Caco-2 (cell line): ENCODE measurements at places on chromosomes 3 and 15. TPM values are rescaled to one million over a fixed set of nuclear protein-coding genes. Genes with fewer than 3 reads are reported as not detected.
A peak's percentile ranks its signal among the peaks of the same experiment; 100 is the strongest.

DNA sequence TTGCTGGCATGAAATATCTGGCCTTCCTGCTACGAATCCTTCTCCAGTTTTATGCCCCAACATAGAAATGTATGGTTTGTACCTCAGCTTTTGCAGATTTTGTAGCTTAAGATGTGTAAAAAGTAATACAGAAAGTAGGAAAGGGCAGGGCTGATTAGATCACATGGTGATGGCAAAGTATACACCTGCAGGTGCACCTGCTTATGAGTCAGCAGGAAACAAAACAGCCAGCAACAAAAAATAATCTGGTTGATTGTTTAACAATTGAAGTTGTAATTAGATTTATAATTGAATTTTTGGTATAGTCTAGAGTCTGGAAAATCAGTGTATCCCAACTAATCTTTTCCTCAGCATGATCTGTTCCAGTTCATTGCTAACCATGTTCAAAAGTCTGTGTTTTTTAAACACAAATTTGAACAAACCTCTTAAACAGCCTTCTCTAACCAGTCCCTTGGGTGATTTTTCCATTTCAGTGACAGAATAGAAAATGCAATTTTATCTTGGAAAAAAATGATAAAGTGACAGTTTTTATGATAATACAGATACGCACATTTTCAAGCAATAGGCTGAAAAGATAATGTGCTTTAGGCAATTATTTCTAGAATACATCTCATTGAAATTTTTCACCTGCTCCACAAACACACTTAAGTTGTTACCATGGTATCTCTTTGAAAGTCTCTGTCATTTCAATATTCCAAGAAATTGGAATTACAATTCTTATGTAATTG lies 477.4 kb downstream of the NAALADL2 start:
- no peak for DNase-seq

DNA sequence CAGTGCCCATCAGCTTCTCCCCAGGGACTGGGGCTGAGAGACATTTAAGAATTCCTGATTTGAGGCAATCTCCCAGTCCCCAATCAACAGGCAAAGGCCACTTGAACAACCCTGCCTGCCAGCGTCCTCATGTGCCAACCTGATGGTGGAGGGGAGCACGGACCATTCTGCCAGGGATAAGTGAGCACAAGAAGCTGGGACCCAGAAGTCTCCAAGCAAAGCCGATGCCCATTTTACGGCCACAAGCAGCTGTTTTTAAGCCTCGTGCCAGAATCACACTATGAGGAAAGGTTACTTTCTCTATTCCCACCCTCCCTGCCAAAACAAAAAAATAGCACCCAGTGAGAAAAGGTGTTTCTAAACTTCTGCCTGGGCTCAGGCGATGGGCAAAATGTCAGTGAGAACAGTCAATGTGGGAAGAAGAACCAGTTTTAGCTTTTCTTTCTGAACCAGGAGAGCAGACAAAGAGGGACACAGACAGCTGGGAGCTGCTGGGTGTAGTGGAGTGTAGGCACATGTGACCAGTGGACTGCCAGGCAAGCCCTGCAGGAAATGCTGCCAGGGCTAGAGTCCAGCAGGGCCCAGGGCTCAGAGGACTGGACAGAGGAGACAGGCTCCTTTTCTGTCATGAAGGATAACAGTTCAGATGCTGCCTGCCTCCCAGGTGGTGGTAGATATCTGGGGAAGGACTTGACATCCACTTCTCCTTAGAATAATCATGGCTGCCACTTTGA lies 57.7 kb downstream of the ATP2B2 start:
- no peak for DNase-seq

The VIPR1 gene
- 3.7 and 3.8 TPM in 2 replicates for total RNA-seq

GRCh38 chr3:13549623-13550422 lies 898 bp downstream of the FBLN2 start:
- no peak for DNase-seq

The OR4F6 gene
- not detected in 2 replicates for total RNA-seq

- DNase-seq = no peak
Observed at GRCh38 chr15:75650908-75651809, 3.4 kb downstream of the SNX33 start.

DNA sequence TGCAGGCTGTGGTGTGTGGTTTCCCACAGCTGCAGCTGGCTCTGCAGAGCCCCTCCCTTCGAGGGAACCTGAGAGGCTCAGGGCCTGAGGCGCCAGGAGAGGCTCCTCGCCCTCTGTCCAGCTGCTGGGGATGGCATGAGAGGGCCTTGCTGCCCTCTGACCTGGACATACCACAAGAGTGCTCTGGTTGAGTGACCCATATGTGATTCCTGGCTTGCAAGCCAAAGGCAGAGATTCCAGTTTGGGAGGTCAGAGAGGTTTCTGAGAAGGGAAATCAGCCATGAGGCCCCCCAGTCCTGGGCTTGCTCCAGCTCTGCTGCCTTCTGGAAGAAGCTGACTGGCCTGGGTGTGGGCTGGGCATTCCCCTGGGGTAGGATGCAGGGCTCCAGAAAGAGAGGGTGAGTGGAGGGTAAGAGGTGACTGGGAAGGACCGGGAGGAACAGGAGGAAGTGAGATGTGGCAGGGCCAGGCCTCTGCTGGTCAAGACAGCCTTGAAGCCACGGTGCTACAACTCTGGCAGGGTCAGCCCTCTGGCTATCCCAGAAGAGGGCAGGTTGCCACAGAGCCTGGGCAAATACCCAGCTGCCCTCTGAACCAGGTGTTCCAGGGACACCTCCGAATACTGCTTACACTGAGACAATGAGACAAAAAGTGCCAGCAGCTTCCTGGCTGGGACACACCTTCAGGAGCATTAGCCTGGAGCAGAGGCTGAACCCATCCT lies 16.0 kb upstream of the SRP14 start:
- DNase-seq = no peak

- DNase-seq = no peak
Observed at GRCh38 chr3:50620820-50621219, 3.9 kb downstream of the MAPKAPK3 start.

DNA sequence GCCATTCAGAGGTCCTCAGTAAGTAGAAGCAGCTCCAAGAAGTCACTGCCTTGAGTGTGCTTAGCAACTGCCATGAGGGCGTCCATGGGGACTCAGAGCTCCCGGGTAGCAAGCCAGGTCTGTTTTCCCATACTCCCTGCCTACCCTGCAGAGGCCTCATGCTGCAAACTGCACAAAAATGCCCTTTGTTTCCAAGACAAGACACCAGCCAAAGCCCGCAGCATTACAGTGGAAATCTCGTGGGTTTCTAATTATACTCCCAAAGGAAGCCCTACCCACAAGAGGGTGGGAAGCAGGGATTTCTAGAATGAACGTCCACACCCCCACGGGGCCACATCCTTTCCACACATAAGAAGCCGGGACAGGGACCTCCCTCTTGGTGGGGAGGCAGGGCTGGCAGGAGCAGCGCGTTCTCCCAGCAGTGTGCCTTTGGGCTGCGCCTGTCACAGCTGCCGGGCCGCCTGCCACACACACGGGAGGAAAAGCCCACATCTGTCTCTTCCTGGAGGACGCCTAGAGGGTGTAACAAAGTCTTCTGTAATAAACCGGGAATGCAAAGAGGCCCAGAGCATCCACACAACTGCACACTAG lies 31.1 kb downstream of the FAM174B start:
- DNase-seq = no peak

DNA sequence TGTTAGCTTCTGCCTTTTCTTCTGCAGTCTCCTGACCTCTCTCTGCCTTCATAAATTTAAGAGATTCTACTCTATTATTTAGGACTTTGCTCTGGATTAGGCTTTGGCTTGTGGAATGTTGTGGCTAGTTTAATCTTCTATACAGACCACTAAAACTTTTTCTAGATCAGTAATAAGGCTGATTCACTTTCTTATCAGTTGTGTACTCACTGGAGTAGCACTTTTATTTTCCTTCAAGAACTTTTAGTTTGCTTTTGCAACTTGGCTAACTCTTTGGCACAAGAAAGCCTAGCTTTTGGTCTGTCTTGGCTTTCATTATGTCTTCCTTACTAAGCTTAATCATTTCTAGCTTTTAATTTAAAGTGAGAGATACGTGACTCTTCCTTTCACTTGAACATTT lies 265.5 kb upstream of the TBC1D5 start:
- no peak for DNase-seq

The EPHA3 gene
- not detected in 2 replicates for total RNA-seq

GRCh38 chr15:94004697-94005096 lies 226.7 kb upstream of the MCTP2 start:
- peak; percentile 23 for DNase-seq

DNA sequence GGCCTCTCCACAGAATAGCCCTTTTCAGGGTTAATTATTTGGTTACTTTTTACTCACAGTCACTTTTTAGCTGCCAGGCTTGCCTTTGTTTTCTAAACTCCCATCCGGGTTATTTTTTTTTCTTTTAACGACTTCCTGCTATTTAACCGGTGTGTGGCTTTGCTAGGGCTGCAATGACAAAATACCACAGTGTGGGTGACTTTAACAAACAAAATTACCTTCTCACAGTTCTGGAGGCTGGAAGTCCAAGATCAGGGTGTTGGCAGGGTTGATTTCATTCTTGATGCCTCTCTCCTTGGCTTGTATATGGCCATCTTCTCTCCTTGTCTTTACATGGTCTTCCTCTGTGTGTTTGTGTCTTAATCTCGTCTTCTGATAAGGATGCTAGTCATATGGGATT lies 91.5 kb downstream of the IL1RAP start:
- no peak for DNase-seq

- DNase-seq = no peak
Observed at GRCh38 chr3:61090389-61091169, 160.7 kb downstream of the FHIT start.

DNA sequence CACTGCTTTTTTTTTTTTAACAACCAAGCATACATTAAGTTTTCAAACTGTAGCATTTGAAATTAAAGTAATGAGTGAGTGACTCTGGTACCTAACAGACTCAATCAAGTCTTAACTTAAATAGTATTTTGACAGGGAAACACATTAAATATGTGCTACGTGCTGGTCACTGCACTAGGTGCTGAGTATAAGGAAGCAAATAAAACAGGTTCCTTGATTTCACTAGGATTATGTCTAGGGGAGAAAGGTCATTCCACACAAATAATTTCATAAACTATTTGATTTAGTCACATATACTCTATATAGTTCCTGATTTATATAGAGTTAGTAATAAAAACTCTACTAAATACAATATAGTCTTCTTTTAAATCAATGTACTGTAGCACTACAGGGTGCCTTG lies 89.4 kb downstream of the SUCLG2 start:
- DNase-seq = no peak

GRCh38 chr3:95341314-95341713 lies 1278.5 kb downstream of the NSUN3 start:
- DNase-seq = peak; percentile 85

GRCh38 chr3:45188719-45189659 lies 37.1 kb downstream of the TMEM158 start:
- no peak for DNase-seq

DNA sequence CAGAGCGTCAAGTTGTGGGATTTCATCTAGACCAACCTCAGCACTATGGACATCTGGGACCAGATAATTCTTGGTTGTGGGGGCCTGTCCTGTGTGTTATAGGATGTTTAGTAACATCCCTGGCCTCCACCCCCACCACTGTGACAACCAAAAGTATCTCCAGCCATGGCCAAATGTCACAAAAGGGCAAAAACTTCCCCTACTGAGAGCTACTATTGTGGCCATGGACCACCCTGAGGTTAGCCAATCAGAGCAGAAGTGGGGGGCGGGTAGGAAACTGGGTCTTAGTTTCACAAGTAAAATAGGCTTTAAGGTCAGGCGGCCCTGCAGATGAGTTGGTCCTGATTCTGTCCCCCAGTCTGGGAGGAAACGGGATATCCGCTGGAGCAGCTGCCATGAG lies 25.4 kb downstream of the KIF7 start:
- DNase-seq = no peak

- no peak for DNase-seq
Observed at GRCh38 chr15:45225506-45226273, 26.3 kb upstream of the SLC28A2 start.

GRCh38 chr3:134311265-134311664 lies 60.6 kb upstream of the RYK start:
- DNase-seq = no peak

DNA sequence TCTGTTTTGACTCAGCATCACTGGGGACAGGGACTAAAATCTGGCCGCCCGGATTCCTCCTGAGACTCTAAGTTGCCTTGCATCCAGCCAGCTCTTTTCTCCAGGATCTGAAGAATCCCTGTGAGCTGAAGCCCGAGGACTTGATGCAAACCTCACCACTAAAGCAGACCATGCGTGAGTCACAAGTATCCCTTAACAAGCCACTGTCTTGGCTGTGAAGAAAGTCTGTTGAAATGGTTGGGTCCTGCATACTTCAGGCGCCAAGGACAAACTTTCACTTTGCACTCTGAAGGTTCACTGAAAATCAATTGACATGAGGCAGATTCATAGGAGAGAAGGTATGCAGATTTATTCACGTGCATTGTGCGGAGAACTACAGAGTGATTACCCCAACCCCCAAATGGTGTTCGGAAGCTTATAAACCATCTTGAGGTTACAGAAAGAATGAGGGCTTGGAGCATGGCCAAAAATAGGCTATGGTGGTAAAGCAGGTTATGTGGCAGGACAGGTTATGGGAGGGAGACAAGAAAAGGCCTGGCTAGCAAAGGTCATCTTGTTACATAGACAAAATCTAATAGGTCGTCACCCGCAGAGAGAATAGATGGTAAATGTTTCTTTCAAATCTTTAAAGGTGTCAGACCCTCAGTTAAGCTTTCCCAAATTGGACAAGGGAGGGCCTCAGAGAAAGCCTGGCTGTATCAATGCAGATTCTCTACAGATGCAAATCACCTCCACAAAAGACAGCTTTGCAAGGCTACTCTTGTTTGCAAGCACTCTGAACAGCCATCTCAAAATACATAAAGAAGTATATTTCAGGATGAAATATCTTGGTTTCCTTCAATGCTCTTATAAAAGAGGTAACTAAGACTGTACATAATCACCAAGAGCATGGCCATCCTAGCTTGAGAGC lies 126.3 kb upstream of the PLAAT1 start:
- no peak for DNase-seq

DNA sequence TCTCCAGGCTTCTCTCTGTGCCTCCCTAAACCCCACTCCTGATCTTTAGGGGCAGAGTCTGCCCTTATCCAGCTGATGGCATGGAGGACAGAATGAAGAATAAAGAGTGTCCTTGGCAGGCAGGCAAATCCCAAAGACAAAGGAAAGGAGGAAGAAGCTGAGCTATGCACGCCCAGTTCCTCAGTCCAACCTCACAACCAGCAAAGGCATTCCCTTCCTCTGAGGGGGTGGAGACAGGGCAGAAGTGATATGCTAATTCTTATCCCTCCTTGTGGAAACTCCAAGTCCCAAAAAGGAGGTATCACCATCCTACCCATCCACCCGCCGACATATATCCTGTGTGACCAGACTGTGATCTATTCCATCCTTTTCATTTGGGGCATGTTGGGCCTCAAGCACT lies 10.5 kb upstream of the CCDC54 start:
- DNase-seq = no peak

- no peak for DNase-seq
Observed at GRCh38 chr3:108305484-108306172, 9.3 kb downstream of the HHLA2 start.

- DNase-seq = no peak
Observed at GRCh38 chr3:157231071-157231470, 71.1 kb upstream of the CCNL1 start.
